ENCODE measurements at places on chromosomes 3 and 15.

DNA sequence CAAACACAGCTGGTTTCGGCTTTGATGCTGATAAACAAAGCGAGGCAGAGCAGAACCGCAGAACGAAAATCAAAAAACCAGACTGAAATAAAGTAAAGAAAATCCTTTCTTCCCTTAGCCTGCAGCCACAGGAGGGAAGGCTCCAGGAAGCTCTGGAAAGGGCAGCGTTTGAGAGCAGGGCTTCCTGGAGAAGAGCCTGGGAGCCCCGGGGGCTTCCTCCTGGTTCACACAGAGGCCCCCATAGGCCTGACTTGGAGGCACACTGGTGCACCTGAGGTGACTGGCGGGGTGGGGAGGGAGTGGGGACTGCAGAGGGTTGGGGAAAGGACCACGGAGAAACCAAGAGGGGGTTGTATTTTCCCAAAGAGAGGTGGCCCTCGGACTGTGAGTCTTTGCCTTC lies 98.8 kb upstream of the WNT5A start:
- DNase-seq = no peak

- DNase-seq = peak; percentile 83
These were observed 10.6 kb downstream of the XXYLT1 start for GRCh38 chr3:195260280-195260905.

DNA sequence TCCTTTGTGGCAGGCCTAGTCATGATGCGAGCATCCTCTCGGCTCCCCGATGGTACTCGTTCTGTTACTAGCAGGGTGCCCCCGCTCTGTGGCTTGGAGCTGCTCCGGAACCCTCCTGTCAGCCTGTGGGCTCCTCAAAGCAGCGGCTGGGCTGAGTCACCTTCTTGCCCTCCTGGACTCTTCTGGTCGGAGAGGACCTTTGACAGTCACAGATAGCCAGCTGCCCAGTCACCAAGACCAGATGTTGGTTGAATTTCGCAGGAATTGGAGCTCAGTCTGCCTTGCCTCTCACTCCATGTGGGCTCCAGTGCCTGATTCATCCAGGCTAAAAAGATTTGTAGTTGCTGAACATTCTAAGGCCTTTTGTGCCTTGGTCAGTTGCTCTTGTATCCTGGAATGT lies 94.5 kb downstream of the CHCHD6 start:
- DNase-seq = no peak

GRCh38 chr3:5258526-5258925 lies 71.0 kb downstream of the EDEM1 start:
- DNase-seq = no peak

GRCh38 chr15:91444656-91445055 lies 344.6 kb downstream of the SV2B start:
- DNase-seq = no peak

DNA sequence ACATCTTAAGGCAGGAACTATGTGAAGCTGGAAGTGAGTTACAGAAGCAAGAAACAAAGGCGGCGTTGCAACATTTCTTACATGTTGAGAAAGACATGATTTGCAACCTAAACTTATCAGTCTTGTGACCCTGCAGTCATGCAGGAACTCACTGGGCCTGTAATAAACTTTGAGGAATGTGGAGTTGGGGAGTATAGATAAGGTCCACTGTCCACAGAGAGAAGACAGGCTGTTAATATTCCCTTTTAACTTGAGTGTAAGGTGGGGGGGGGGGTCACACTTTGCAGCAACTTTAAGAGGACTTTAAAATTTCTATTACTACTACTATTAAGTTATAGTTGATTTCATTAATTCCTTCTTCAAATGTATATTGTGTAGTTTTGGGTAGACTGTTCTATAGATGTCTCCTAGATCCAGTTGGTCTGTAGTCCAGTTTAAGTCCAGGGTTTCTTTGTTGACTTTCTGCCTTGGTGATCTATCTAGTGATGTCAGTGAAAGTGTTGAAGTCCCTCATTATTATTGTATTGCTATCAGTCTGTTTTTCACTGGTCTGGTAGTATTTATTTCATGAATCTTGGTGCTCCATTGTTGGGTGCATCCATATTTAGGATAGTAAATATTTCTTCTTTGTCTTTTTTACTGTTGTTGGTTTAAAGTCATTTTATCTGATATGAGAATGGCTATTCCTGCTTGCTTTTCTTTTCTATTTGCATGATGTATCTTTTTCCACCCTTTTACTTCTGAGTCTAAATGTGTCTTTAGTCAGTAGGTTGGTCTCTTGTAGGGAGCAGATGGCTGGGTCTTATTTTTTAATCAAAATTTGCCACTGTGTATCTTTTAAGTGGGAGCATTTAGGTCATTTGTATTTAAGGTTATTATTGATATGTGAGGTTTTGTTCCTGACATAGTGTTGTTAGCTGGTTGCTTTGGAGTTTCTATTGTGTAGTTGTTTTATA lies 15.6 kb upstream of the FAM98B start:
- DNase-seq = no peak

- no peak for DNase-seq
These were observed at the start of gene SLCO2A1 for GRCh38 chr3:134029734-134030378. SLCO2A1 (minus strand) TSS chr3:134029925; CDS start chr3:134029802, 123 bp downstream.

GRCh38 chr3:125055913-125056745 lies at the start of gene HEG1:
HEG1 (minus strand) TSS chr3:125055997; CDS start chr3:125055890, 107 bp downstream.
- peak; percentile 68 for DNase-seq

- no peak for DNase-seq
These were observed 210.6 kb downstream of the FHIT start for GRCh38 chr3:61040618-61041017.

DNA sequence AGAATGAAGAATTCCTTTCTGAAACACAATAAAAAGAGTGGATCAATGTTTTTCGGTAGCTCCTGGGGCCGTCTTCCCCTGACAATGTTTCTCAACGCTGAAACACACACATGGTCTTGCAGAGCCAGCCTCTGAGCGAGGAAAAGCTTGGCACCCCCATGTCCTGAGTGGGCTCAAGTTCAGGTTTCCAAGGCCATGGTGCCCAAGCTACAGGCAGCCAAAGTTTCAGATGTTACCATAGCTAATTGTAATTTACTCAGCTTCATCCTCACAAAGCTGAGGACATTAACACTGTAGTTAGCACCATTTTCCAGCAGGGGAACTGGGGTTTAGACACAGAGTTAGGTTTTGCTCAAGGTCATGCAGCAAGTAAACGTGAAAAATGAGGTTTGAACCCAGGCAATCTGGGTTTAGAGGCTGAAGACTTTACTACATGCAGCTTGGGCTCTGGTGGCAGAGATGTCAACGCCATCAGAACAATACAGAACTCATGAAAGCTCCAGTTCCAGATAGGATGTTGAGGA lies 199.1 kb downstream of the TJP1 start:
- DNase-seq = no peak

All from SW480 (cell line).